ENCODE measurements at places on chromosomes 1 and 21.

DNA sequence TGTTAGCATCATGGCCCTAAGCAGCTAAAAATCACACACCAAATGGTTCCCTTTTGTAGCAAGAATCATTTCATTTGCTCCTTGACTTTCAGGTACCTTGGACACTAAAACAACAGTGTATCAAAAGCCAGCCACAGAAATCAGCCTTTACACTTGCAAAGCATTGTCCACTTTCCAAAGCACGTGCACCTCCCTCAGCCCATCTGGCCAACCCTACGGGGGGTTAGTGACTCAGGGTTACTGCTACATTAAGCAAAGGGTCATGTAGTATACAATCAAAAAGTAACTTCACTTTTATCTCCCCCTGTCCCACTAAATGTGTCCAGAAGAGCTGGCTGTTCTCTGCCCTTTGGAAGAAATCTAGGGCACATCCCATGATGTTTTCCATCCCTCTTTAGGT is 149.7 kb downstream of the HIVEP3 start:
- DNase-seq = no peak

DNA sequence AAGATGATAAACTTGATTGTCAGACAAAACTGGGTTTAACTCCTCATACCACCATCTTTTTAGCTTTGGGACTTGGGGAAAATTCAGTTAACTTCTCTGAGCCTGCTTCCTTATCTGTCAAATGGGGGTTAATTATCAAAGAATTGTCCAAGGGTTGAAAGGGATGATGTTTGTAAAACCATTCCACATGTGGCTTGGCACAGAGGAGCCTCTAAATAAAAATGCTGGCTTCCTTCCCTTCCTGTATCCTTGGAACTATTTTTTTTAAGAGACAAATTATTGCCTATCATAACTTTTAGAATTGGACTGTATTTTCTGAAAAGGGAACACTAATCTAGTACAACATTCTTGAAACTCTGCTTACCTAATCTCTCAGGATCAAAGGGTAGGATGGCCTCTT is 143.4 kb upstream of the USP24 start:
- no peak for DNase-seq

DNA sequence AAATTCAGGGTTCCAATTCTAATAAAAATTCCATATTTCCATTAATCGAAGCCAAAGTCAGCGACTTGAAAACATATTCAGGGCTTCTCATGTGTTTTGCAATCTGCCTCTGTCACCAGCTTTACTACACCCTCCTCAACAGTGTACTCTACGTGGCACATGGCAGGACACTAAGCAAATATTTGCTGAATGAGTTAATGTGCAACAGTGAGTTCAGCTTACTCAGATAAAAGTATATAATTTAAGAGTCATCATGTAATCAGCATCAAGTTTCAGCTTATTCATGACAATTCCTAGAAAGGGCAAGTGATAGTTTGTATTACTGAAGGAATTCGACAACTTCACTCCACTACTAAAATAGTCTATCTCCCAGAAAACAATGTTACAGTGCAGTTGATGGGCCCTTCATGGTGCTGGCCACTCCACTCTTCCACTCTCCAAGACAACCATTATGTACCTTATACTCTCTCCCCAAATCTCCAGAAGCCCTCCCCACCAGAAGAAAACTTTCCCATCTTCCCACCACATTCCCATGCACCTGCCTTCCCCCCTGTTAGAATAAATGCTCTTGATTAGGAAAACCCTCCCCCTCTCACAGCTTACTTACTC is 97.3 kb downstream of the TTLL7 start:
- DNase-seq = no peak

- DNase-seq = no peak
Observed at GRCh38 chr1:91846007-91846638, 39.8 kb downstream of the TGFBR3 start.

DNA sequence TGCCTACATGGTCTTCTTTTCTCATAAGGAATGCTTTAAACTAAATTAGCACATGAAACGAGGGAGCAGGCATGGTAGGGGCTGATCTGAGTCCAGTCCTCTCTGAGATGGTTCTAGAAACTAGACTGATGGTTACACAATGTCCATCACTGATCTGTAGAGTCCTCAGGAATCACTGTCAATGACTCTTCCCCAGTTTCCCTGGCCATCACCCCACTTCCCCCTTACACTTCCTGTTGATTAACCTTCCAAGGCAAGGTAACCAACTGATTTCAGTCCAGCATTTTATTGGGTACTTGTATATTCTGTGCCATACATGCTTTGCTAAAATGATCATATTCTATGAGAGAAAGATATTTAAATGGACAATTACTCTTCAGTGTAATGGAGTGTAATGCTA is 100.6 kb upstream of the ARTN start:
- DNase-seq = no peak

DNA sequence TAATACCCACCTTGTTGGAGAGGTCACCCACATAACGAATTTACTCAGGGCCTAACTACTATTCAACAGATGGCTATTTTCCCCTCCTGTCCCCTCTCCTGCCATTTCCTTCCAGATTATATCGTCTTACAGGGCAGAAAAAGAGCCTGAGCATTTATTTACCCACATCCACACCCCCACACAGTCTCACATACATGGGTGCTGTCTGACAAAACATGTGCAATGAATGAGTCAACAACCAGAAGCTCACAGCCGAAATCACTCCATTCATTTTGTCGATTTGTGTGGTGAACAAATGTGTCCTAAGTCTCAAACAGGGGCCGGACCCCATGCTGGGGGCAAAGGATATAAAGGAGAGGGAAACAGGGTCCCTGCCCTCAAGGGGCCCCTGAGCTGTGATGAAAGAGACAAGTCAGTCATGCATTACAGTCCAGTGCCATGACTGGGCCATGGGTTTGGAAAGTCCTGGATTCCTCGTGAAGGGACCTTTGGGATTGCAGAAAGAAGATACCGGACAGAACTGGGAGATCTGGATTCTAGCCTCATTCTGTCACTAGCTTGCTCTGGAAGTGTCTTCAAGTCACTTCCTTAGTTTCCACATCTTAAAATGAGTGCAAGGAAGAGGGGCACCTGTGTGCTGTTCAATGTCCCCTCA is 16.4 kb upstream of the ZNF683 start:
- DNase-seq = no peak
